ENCODE measurements at places on chromosomes 1 and 21. TPM values are rescaled to one million over a fixed set of nuclear protein-coding genes. Genes with fewer than 3 reads are reported as not detected.

DNA sequence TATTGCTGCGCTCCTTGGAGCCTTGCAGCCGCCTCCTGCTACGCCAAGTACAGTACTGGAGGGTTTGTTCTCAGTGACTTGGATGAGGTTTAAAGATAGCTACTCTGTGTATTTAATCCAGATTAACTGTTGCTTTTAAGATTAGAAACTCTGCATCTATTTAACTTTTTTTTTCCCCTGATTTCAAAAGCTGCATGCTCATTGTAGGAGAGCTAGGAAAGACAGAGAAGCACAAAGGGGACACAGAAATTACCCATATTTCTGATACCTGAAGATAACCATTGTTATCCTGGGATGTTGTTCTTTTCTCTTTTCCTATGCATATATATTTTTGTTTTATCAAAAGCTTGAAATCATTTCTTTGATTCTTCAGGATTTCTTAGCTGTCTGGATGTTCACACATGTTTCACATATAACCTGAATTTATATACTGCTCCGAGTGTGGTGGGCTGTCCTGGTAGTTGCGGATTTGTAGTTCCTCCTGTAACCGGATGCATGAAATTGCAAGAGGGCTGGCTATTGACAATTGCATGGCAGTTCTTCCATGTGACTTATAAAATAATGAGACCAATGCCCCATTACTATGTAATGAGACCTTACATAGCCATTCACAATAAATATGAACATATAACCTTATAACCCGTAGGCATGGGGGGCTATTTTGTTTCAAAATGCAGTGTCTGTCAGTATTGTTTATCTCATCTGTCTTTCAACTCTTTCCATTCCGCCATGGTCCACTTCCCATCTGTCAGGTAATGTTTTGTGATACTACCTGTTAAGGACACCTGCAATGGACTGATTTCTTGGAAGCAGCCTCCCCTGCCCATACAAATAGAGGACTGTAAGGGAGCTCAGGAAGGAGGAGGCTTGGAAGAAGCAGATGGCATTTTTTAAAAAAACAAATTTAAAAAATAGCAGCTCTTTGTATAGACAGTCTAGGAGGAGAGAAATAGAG is 1.4 kb downstream of the RAVER2 start:
- no peak for DNase-seq

- no peak for DNase-seq
These were observed 47.0 kb downstream of the CDCP2 start for GRCh38 chr1:54105736-54106269.

TENT5C gene
- total RNA-seq = 0.79 TPM

DNA sequence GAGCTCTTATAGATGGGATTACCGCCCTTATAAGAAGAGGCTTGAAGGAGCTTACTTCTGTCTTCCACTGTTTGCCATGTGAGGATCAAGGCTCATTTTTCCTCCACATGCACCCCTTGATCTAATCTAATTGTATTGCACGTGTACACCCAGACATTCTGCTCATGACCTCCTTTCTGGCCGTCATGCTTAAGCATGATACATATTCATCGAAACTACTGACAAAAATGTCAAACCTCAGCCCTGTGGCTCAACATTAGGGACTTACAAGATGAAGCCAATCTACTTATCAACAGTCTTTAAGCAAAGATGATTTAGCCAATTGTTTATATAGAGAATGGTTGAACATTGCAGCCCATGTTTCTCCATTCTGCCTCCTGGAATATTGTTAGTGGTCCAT is 127.6 kb downstream of the XCL2 start:
- DNase-seq = no peak

- peak; percentile 32 for DNase-seq
These were observed 17.7 kb downstream of the CMPK1 start for GRCh38 chr1:47351305-47351704.

DNA sequence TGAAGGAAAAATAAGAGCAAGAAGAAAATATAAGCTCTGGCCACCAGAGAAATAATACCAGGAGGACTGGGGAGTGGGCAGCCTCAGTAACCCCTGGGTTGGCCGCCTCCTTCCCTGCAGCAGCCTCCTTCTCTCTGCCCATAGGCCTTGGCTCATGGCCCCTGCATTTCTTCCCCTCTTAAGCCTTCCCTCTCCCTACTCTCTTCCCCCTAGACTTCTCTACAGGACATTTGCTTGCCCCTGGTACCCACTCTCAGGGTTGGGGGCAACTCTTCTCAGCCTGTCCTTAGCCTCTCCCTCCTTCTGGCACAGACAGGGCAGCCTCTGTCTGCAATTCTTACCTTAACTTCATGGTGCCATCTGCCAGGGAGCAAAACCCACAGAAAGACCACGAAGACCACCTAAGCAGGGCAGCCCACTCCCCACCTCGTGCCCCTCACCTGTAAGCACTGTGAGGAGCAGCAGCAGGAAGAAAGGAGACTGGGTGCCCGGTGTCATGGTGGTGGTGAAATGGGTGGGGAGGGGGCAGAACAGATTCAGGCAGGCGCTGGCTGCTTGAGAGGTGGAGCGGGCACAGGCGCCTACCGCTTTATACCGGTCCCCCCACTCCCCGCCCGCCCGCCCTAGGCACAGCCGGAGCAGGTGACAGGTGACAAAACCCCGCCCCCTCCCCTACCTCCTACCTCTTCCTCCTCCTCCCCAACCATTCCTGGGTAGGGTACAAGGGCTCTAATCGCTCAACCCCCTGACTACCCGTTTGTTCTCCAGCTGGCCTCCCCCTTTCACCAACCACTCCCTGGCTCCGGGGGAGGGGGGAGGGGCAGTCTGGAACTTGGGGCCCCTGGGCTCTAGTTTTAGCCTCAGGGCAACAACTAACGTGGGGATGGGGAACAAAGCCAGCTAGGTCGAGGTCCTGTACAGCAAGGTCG is 15.1 kb downstream of the THBS3 start:
- DNase-seq = no peak

DNA sequence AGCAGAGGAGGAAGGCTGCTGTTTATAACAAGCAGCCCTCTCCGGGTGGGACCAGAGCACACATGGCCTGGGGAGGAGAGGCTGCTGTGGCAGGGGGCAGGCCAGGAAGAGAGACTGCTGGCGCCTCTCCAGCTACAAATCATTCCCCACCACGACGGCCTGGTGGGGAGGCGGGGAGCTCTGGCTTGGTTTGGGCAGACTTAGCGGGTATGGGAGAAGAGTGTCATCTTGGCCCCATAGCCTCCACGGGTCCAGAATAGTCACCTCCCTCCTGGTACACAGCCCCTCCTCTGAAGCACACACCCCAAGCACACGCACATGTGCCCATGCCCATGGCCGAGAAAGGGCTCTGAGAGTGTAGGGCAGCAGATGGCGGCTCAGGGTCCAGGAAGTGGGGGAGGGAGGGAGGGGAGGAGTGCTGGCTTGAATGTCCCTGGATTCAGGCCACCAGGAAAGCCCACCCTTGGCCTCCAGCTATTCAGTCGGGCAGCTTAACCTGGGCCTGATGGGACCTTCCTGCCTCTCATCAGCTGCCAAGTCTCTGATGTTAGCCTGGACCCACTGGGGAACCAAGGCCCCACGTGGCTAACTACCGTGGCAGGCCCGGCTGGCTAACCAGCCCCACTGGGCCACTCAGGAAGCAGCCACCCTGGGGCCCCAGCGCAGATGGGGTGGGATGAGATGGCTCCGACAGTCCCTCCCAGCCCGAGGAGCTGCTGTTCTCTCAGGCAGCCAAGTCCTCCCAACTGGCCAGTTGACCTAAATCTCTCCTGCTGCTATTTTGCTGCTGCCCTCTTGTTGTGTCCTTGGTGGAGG is 10.9 kb downstream of the LRP8 start:
- DNase-seq = no peak

DNA sequence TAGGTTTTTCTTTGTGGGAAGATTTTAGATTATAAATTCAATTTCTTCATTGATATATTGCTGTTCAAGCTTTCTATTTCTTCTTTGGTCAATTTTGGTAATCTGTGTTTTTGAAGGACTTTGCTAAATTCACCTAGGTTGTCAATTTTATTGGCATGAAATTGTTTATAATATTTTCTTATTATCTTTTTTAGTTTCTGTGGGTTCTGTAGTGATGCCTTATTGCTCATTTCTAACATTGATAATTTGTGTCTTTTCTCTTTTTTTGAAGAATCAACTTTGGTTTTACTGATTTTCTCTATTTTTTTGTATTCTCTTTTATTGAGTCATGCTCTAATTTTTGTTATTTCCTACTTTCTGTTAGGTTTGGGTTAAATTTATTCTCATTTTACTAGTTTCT is 123.2 kb downstream of the ADSS2 start:
- DNase-seq = no peak

- DNase-seq = no peak
These were observed 14.7 kb upstream of the COL18A1 start for GRCh38 chr21:45390121-45390751.

- no peak for DNase-seq
These were observed 6.5 kb downstream of the GALNT2 start for GRCh38 chr1:230073371-230074035.

TNFRSF4 gene
- total RNA-seq = 1.5 TPM

GRCh38 chr1:232764458-232765251 is 40.6 kb upstream of the MAP10 start:
- no peak for DNase-seq

DNA sequence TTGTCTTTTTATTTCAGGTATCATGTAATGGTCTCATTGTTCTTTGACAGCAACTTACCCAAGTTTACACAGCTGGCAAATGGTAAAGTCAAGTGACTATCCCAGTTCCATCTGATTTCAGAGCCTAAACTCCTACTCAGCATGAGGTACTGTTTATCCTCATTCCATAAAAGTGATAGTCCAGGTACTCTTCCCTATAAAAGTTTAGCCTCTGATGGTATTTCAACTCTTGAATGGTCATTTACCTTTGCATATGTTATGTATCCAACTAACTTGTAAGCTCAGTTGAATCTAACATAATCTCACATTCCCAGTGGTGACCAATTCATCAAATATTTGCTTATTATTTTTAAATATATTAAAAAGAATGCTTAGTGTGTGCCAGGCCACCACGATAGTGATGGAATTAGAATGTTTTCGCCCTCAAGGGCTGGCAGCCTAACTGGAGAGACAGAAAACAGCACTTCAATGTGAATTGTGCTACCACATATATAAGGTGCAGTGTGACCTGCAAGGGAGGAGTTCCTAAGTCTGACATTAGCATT is 307.1 kb downstream of the CTH start:
- no peak for DNase-seq

DCST1 gene
- total RNA-seq = not detected

GRCh38 chr21:35632711-35633110 is 427.6 kb downstream of the SETD4 start:
- no peak for DNase-seq

DNAJC6 gene
- 2.8 TPM for total RNA-seq

ACKR1 gene
- under 0.01 TPM for total RNA-seq

GRCh38 chr1:116252271-116252670 is 120.8 kb upstream of the ATP1A1 start:
- DNase-seq = no peak

HSD3B2 gene
- total RNA-seq = not detected

DNA sequence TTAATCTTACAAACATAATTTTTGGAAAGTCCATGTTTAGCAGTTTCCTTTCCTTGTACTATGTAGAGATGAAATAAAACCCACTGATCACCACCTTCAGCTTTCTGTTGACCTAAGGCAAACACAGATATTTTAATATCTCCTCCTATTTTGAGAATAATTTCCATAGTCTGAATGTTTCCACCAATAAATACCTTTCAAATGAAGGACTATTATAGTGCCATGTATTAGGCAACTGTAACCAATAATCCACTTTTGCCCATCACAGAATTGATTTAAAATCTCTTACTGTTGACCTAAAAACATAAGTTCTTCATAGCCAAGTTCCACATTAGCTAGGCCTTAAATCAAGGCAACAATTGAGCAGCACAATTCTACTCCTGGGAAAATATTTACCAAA is 1.8 kb downstream of the CDC42BPA start:
- peak; percentile 25 for DNase-seq

GRCh38 chr1:197544130-197544529 is 231.2 kb downstream of the DENND1B start:
- no peak for DNase-seq

GRCh38 chr1:153880024-153880423 is 42.7 kb downstream of the GATAD2B start:
- DNase-seq = no peak

GRCh38 chr1:52919051-52919722 is 2.4 kb downstream of the ECHDC2 start:
- no peak for DNase-seq

GRCh38 chr1:11283151-11283550 is 10.2 kb downstream of the UBIAD1 start:
- DNase-seq = no peak

- DNase-seq = no peak
These were observed 663 bp upstream of the GBP6 start for GRCh38 chr1:89363196-89363595.

TM2D1 gene
- 58.7 TPM for total RNA-seq

DNA sequence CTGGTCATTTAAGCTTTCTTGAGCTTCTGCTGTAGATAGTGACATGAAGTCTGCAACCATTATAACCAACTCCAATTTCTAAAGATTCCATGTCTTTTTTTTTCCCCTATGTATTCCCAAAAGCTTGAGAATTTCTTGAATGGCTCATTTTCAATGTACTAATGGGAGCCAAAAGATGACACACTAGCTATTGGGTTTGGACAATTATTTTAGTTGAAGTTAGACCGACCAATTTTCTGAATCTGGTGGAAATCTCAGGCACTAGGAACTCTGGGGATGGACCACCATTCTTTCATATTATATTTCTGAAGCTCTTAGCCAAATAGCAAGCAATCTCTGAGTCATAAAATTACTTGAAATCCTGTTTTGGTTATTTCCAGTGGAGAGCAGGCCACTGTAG is 617.4 kb upstream of the ADAMTS5 start:
- DNase-seq = no peak

GRCh38 chr1:70490153-70490552 is 79.1 kb downstream of the CTH start:
- no peak for DNase-seq

GRCh38 chr1:69191335-69191734 is 376.4 kb upstream of the LRRC7 start:
- DNase-seq = no peak

- DNase-seq = no peak
These were observed 13.9 kb upstream of the ACTA1 start for GRCh38 chr1:229447809-229448252.

- no peak for DNase-seq
These were observed 3.0 kb downstream of the BACH1 start for GRCh38 chr21:29301691-29302090.

- peak; percentile 99 for DNase-seq
These were observed 50.6 kb upstream of the LYST start for GRCh38 chr1:235917267-235917811.

- no peak for DNase-seq
These were observed 1.6 kb upstream of the CLSTN1 start for GRCh38 chr1:9825093-9826074.

Measured in lung microvascular endothelial cell (primary cell).